ENCODE measurements at places on chromosomes 4 and X.

DNA sequence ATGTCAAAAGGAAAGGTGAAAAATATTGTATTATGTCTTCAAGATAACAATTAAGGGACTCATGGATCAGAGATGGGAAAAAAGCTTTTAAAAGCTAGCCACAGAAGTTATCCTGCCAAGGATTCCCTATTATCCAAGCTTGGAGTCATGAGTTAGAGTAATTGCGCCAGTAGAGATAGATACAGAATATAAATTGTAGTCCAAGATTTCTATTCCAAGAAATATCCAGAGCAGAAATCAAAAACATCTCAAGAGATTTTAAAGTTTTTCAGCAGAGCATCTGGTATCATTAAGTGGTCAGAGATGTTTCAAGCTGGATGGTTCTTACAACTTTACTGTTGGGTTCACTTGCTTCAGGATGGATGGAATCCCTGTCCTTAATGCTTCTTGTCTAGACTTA, 186.7 kb downstream of the PCDH18 start:
- DNase-seq, result no peak

DNA sequence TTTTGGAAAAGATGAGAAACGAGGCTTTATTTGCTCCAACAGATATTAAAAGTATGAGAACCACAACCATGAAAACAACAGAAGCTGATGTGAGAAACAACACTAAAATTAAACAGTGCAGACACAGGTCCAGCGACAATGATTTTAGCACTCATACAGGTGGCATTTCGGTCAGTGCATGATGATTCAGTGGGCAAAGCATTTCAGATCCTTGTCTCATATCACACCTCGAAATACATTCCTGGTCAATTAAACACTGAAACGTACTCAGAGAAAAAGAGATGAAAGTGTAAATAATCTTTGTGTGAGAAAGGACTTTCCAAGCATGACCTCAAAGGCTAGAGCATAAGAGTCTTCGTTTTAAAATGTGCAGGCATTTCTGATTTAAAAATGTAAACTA, 85.2 kb downstream of the ACOX3 start:
- DNase-seq, result no peak

DNA sequence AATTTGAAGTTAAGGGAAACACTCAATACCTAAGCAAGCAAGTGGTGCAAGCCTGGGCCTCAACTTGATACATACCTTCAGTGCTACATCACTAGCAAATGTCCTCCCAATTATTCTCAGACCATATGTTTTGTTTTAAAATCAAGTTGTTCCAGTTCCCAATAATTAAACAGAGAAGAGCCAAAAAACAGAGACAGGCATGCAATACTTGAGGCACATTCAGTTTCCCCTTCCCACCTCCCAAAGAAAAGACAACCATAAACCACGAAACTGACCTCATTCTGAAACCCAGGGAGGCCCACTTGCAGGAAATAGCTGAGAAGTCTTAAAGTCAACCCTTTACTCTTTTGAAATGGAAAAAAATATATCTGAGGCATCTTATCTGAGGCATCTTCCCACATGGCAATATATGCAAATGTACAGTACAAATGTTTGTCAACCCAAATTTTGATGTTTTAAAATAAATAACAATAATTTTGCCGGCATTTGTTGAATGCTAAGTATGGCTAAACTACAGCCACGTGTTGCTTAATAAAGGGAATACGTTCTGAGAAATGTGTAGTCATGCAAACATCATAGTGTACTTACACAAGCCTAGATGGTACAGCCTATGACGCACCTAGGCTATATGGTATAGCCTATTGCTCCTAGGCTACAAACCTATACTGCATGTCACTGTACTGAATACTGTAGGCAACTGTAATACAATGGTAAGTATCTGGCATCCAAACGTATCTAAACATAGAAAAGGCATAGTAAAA, 147.5 kb downstream of the TSPAN5 start:
- DNase-seq, result no peak

DNA sequence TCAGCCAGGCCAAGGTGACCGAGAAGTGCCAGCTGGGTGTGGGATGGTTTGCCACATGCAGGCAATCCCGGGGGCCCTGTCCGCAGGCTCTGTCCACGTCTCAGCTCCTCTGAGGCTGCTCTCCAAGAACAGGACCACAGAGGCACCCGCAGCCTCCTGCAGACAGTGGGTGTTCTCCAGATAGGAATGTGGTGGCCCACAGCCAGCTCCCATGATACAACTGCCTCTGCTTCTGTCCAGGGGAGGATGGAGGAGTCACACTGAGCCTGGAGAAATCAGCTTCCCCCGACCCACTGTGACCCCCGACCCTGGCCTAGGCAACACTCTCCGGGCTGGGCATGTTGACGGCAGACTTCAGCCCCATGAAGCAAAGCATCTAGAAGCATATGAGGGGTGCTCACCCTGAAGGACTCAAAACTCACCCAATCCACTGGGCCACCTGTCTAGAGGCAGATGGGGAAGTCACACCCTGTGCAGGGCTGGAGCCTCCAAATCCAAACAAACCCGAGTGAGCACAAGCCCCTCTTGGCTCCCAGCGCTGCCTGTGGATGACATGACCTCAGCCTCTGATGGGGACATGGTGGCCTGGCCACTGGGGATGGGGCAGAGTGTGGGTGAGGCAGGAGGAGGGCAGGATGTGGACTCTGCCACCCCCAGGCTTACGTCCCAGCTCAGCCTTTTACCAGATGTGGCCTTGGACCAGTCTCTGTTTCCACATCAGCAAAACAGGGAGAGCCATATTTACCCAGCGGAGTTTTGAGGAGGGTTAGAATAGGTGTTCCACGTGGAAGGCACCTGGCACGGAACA, 102.3 kb downstream of the PSAPL1 start:
- no peak for DNase-seq

DNA sequence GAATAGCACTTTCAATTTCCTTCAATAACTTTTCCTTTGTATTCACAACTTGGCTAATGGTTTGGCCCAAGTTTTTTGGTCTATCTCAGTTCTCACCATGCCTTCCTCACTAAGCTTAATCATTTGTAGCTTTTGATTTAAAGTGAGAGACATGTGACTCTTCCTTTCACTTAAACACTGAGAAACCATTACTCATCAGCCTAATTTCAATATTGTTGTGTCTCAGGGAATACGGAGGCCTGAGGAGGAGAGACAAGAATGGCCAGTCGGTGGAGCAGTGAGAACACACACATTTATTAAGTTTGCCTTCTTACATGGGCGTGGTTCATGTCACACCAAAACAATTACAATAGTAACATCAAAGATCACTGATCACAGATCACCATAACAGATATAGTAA, 56.7 kb downstream of the TSPAN5 start:
- DNase-seq, result no peak

GRCh38 chr4:185019456-185020292, 1.4 kb downstream of the HELT start:
- no peak for DNase-seq

- no peak for DNase-seq
These were observed 37.6 kb upstream of the SHISA3 start for GRCh38 chr4:42359711-42360110.

DNA sequence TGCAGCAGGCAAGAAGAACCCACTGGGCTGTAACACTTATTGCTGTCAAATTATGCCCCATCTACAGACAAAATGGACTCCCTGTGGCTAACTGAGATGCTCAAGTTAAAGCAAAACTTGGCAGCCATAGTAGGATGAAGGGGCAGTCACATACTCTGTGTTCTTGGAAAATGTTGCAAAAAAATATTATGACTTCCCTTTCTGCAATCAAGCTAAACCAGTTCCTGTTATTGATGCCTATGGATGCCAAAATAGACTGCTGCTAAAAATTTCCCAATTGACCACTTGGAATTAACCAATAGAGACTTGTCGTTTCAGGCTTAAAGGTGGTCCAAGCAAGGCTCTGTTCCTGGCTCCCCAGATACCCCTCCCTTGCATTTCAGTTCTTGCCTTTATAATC, 49.5 kb downstream of the IQCM start:
- no peak for DNase-seq

DNA sequence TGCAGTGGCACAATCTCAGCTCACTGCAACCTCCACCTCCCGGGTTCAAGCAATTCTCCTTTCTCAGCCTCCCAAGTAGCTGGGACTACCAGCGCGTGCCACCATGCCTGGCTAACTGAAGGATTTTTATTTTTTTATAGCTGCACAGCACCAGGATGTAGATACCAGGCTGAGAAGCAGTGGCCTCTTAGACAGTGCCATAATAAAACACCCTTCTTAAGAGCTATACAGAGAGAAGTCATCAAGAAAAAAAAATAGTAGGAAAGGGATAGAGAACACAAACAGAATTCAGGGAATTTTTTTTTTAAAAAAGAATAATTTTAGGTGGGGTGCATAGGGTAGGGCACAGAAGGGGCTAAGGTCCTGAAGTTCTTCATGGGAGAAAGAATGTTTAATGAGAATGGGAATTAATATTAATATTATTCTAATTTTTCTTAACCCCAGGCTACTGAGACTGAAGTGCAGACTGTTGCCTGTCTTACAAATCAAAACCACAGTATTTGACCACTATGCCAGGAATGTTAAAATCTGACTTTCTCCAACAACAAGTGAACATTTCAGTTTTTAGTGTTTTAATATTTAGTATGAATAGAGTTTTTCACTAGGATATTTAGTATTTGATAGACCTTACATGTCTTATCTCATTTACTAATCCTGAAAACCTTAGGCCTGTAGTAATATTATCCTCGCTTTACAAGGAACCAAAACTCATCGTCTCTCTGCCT, 146.7 kb downstream of the KCNIP4 start:
- no peak for DNase-seq

DNA sequence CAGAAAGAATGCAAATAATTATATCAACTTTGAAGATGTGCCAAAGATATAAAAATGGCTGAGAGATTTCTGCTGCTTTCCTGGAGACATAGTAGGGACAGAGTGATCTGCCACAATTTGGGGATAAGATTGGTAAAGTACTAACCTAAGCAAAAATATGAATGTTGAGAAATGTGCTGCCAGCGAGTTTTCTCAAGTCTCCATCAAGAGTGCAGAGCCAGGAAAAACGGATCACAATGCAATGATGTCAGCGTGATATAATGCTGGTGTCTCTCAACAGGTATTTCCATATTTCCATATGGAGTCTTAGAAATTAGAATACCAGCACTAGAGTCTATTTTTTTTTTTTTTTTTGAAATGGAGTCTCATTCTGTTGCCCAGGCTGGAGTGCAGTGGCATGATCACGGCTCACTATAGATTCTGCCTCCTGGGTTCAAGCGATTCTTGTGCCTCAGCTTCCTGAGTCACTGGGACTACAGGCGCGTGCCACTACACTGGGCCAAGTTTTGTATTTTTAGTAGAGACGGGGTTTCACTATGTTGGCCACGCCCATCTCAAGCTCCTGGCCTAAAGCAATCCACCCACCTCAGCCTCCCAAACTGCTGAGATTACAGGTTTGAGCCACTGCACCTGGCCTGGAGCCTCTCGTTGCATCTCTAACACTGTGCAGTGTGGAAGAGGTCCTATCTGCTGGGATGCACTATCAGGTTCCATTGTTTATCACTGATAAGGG, 893.5 kb downstream of the TRIML1 start:
- DNase-seq, result no peak

DNA sequence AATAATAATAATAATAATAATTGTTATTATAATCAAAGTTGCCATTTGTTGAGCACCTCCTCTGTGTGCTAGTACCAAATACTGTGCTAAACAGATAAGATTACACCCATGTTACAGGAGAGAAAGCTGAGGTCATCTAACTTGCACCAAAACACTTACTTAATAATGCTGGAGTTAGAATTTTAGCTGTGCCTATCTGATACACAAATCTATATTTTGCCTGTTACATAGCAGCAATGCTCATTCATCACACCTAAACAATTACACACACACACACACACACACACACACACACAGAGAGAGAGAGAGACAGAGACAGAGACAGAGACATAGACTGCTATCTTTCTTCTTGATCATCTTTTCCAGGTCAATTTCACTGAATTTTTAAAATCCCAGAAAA, 170.9 kb upstream of the KLF3 start:
- DNase-seq, result no peak
